ENCODE measurements at places on chromosomes 12 and 14.

DNA sequence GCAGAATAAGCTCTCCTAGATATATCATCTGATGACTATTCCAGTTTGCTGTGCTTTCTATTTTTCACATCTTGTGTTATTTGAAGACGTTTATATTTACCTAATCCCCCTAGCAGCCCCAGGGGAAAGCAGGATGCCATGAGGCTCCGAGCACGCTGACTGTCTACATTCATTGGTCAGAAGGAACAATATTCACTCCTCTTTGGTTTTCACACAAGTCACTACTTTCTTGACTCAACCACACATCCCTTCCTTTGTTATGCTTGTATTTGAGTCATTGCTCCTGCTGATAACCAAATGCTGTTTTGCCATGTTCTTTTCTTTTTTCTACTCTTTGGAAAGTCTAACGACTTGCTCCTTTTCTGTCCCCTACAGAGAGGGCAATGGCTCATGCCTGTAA, 86.5 kb upstream of the SLC38A2 start:
- DNase-seq: no peak

DNA sequence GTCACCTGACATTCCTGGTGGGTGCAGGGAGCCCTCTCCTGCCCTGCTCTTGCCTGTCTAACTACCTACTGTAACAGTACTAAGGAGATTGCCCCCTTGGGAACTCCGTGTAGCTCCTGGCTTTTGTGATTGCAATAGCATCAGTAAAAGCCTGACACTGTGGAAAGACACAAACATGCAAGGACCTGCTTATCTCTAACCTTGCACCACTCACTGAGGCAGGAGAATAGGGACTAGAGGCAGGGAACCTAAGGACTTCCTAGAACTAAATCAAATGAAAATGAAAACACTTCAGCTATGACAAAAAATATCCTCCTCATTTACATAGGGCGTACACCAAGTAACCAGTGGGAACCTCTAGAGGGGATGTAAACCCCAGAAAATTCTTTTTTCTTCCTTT, 28.5 kb downstream of the TUBA1A start:
- DNase-seq: no peak

GRCh38 chr12:19694627-19695026, 255.3 kb downstream of the AEBP2 start:
- no peak for DNase-seq

DNA sequence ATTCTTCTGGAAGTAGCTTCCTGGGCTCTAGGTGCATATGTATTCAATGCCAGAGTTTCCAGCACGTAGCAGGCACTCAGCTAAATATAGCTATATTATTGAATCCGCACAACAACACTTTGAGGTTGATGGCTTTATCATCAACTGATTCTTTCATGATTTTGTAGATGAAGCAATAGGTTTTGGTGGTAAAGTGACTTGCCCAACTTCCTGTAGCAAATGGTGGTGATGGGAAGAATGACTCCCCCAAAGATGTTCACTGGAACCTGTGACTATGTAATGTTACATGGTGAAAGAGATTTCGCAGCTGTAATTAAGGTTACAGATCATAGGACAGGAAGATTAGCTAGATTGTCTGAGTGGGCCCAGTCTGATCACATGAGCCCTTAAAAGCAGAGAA, 3.2 kb downstream of the TDRD9 start:
- DNase-seq: no peak

DNA sequence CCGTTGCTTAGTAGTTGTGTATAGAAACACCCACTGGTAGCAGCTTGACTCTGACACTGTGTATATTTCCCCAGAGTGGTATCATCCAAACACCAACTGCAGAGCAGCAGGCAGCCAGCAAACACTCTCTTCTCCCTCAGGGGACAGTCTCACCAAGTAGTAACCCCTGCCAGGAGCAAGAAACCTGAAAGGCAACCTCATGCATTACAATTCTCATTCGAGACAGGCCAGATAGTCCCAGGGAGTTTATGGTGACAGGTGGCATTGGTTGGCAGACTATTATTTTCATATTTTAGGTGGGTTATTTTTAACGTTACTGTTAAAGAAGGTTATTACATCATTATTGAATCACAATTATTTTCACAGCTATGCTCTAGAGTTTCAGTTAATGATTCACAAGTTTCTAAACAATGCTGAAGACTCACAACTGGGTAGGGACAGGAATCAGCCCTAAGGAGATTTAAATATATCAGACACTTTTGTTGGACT, 222.8 kb downstream of the EGLN3 start:
- DNase-seq: no peak

DNA sequence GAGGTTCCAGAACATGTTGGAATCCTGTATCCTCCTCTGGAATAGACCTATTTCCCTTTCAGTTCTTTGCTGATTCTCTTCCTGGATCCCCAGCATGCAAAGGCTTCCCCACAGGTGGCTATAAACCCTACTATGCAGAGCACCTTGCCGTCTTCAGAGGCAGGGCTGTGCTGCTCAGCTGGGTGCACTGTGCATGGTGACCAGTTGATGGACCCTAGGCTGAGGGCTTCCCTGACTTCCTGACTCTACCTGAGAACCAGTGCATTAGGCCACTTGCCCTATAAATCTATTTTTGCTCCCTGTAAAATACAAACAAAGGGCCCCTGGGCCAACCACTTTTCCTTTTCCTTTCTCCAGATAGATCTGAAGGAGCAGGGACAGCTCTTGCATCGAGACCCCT, 14.1 kb downstream of the ZNF219 start:
- DNase-seq: no peak

DNA sequence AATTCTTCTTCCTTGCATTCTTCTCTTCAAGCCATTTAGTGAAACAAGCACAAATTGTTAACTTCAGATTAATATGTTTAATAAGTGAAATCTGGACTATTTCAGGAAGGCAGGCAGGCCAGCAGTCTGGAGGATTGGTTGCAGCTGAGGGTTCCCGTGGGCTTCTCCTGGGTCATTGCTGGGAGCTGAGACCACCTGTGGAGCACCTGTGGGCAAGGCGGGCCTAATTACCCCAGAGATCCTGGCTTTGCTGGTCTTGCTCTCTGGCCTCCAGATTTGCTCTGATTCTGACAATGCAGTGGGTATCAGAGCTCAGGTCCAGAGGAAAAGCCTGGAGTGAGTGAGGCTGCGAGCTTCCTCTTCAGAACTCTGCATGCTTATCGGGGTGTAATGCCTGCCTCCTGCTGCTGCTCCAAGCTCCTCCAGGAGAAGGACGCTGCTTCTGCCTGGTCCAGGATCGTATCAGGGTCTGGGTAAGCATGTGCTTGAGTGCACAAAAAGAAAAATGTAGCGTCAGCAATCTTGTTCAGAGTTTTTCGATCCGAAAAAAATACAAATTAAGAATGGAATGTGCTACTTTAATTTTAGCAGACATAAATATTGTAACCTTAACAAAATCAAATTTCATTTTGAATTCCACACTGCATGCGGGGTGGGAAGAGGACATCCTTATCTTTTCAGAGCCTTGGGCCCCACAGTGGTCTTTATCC, 93.8 kb downstream of the TMEM30B start:
- DNase-seq: peak; percentile 56

DNA sequence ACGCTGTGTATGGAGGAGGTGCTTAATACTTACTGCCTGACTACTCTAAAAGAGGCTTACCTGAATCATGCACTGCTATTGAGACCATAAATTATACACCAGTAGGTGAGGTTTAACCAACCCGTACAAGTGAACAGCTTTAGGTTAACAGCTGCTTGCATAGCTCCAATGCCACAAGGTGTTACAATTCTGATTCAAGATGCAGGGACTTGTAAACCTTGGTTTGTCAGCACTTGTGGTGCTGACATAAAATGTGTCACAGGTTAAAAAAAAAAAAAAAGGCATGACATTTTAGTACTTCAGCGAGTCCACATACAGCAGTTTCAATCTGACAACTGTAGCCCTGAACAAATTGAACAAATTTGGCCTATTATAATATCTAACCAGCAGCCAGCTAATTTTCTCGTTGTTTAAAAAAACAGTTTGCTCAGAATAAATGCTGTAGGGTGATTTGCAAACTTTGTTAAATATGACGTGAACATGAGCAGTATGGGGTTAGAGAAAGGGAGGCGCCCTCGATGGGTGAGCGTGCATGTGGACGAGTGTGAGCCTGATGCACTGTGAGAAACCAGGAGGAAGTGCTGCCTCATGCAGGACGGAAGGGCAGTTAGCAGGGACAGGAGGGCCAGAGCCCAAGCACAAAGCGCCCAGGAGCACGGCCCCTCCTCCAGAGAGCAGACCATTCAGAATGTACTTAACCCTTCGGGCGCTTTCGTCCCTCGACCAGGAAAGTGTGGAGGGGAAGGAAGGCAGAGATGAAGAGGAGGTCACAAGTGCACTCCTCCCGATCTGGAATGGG, 44.7 kb downstream of the TCHP start:
- peak; percentile 94 for DNase-seq

DNA sequence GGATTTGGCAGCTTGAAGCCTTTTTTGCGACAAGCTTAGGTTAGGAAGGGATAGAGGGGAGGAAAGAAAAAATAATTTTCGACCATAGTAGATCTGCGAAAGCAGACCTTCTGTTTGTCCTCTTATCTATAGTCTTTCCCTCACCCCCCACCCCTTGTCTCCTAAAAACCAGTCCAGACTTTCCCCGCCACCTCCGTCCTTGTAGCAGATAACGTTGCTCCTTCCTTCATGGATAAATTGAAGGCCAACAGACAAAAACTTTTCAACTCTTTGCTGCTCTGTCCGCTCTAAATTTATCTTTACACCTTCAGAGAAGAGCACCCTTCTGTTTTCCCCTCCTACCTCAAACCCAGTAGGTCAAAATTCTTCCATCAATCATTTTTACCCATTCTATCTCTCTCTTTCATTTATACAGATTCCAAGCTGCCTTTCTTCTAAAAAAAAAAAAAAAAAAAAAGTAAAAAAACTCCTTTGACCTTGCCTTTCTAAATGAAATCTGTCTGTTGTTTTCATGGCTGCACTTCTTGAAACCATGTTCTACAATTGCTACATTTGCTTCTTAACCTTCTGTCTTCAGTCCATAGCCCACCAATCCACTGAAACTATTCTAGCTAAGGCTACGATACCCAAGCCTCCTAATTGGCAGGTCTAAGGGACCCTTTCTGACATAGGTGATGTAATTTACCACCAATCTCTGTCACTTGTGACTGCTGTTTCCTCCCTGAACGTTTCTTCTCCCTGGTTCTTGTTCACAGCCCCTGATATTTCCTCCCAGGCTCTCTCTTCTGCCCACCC, 11.1 kb upstream of the NEMF start:
- DNase-seq: no peak

- DNase-seq: no peak
Observed at GRCh38 chr14:95222870-95223398, 65.6 kb upstream of the DICER1 start.

DNA sequence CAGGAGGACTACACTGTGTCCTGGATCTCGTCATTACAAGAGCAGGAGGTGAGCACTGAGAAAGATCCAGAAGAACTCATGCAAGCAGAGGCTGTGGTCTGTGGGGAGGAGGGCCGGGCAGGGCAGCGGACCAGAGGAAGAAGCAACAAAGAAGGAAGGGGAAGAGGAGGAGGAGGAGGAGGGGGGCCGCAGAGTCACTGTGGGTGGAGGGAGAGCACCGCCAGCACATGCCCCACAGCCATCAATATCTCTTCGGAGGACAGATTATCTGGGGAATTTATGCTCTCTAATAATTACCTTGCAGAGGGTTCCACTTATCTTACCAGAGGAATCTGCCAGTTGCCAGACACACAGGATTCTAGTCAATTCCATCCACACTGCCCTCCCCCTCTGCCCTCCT, 105.6 kb downstream of the DPF3 start:
- DNase-seq: no peak

- DNase-seq: peak; percentile 79
Observed at GRCh38 chr12:117408161-117408791, 46.9 kb upstream of the NOS1 start.

GRCh38 chr14:50602035-50602434, 42.1 kb downstream of the ATL1 start:
- no peak for DNase-seq

DNA sequence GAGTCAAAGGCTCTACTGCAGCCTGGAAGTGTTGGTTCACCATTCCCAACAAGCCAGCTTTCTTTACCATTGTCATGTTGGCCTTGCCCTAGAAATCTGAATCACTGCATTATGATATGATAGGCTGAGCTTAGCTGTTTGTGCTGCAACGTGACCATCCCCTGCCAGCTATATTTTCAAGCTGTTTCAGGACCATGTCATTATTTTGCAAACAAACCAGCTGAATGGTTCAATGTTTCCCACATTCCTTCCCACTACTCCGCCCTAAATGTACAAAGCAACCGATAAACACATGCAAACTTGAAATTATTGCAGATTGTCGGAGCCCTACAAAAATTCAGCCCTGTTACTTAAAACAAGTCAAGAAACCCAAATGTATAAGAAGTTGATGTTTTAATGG, 136.1 kb downstream of the KICS2 start:
- DNase-seq: no peak

GRCh38 chr12:95102916-95103671, 29.7 kb upstream of the NR2C1 start:
- no peak for DNase-seq
